ENCODE measurements at places on chromosomes 2 and 18.

GRCh38 chr18:3872641-3873040, 422.7 kb downstream of the TGIF1 start:
- DNase-seq = no peak

DNA sequence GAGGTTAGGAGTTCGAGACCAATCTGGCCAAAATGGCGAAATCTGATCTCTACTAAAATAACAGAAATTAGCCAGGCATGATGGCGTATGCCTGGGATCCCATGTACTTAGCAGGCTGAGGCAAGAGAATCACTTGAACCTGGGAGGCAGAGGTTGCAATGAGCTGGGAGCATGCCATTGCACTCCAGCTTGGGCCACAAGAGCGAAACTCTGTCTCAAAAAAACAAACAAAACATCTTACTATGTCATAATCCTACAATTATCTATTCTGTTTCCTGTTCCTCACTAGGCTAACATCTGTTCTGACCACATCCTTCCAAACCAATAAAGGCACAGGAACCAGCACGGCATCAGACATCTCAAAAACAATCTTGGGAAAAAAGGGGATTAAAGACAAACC, 361.8 kb upstream of the UBE2E3 start:
- DNase-seq = no peak

- DNase-seq = no peak
Measured at GRCh38 chr2:188944442-188944841, 29.7 kb upstream of the COL3A1 start.

DNA sequence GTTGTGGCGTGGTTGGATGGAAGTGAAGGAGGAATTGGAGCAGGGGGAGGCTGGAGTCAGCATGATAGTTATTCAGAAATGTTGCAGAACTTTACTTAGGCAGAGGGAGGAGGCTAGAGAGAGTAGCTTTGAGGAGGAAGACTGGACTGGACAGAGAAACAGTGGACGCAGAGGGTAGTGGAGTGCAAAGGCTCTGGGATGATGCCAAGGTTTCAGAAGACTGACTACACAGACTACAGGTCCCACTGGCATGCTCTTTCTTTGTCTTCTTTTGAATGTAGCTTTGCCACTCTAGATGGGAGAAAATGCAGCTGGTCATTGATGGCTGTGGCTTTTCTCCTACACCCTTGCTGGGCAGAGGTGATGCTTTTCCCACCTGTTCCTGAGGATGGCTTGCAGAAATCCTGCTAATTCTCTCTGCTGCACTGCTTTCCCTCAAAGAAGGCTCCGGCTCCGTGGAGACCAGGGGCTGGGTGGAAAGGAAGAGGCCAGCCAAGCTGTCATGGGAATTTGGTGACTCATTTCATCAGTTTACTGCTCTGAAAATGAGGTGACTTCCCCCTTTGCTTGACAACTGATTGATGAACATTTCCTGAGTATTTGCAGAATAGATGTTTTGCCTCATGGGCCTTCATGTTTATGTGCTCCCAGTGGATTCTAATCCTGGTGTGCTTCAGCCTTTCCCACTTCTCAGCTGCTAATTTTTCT, 42.4 kb downstream of the MEIS1 start:
- no peak for DNase-seq

DNA sequence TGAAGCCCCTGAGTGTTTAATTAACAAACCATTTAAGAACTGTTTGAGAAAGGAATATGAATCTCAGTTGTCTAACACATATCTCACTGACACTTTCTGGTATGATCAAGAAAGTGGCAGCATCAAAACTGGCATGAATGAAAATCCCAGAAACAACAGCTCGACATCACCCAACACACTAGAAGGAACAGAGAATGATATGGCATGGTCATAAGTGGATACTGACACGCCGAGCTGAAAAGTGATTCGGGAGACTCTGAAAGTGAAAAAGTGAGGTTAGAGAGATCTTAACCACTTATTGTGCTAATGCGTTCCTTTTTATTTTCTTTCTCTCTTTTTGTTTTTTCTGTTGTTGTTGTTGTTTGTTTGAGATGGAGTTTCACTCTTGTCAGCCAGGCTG, 37.9 kb downstream of the MRPL35 start:
- no peak for DNase-seq

DNA sequence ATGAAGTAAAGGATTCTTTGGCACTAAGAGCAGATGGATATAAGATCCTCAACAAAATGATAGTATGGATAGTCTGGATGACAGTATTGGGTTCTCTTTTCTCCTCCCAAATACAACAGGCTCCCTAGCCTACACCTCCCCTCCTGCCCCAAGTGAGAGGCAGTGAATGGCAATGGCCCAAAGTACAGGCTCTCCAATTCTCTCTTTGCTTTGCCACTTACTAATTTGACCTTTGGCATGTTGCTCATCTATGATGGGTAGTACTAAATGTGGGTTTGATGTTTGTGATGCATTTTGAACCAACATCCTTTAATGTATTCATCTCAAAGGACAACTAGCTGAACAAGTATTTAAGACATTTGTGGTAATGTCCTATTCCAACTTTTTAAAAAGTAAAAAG, 65.9 kb downstream of the EIF5B start:
- no peak for DNase-seq
